Adrenal gland (tissue), 19 donors: ENCODE measurements at places on chromosomes 7 and 10. TPM values are rescaled to one million over a fixed set of nuclear protein-coding genes. Genes with fewer than 3 reads are reported as not detected.

DNA sequence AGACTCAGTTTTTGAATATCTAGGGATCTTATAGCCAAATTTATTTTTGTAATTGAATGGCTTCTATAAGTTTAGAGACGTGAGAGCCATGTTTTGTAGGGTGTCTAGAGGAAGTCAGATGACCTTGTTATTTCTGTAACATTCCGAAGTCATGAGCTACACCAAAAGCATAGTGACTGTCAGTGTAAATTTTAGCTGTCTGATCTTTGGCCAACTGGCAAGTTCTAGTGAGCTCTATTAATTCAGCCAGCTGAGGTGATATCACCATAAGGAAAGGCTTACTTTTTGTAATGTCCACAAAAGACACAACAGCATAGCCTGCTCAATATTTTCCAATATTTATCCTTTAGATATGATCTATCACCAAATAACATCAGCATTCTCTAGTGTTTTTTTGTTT, 9.9 kb upstream of the NT5C3A start:
- no peak overlapping the region for H3K4me3 ChIP-seq
- no peaks in the 10 kb centered on the region for H3K36me3 ChIP-seq
- DNase-seq: peak; percentile 29

DNA sequence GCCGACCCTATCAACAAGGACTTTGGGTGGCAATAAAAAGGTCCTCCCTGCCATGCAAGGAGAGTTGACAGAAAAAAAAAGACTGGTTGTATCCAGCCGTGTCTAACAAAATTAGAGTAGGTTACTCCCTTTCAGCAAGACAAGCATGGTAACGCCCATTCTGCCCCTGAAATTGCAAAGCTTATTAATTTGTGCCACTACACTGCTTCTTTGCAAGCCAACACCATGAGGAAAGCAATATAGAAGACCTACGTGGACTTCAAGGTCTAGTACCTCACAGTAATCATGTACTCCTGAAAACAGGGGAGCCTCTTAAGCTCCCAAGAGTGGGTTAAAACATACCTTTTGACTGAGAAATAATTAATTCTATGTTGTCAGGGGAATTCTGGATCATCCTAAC, 90.3 kb downstream of the FRMPD2 start:
- H3K4me1 ChIP-seq: no peaks in the 10 kb centered on the region
- no peak for DNase-seq
- H3K27me3 ChIP-seq: no peaks in the 10 kb centered on the region
- no peak overlapping the region for H3K4me3 ChIP-seq

CDC14C gene
- total RNA-seq: not detected

DNA sequence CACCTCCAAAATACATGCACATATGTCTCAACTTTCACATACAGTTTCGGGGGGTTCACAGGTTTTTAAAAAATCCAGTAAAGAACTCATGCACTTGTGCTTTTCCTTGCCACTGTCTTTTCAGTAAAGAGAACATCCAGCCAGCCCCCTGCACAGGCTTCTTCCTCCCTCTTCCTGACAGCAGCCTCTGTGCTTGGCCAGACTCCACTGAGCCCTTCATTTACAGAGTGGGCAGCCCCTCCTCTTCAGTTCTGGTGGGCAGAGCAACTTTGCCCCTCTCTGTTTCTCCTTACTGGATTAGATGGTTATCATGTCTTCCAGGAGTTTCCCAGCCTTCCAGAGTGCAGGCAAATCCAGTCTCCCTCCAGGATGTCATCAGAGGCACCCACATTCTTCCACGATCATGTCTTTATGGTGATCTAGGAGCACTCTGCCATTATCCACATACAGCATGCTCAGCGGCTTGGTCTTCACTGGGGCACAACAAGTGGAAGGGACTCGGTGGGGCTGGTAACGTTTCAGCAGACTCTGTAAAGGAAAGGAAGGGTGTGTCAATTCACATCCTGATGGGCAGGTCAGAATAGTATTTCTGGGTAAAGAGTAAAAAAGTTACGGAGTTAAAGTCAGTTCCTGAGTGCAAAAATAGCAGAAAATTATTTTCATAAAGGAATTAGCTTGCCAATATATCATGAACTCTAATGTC, 8.8 kb downstream of the NODAL start:
- H3K27me3 ChIP-seq: no peaks in the 10 kb centered on the region
- DNase-seq: no peak
- no peak overlapping the region for H3K4me3 ChIP-seq
- peaks cover 8% of the 10 kb centered on the region for H3K4me1 ChIP-seq

SLC16A12 gene
- total RNA-seq: 0.50 TPM

POLR2J3 gene
- total RNA-seq: 21.3 TPM

CACNB2 gene
- 8.0 TPM for total RNA-seq

NUDT13 gene
- total RNA-seq: 3.1 TPM

GRCh38 chr7:107274506-107274905, 105.7 kb downstream of the HBP1 start:
- H3K27me3 ChIP-seq: no peaks in the 10 kb centered on the region
- no peak overlapping the region for H3K4me3 ChIP-seq
- no peak overlapping the region for H3K27ac ChIP-seq
- no peak for DNase-seq

PLCE1 gene
- total RNA-seq: 1.7 TPM

DNA sequence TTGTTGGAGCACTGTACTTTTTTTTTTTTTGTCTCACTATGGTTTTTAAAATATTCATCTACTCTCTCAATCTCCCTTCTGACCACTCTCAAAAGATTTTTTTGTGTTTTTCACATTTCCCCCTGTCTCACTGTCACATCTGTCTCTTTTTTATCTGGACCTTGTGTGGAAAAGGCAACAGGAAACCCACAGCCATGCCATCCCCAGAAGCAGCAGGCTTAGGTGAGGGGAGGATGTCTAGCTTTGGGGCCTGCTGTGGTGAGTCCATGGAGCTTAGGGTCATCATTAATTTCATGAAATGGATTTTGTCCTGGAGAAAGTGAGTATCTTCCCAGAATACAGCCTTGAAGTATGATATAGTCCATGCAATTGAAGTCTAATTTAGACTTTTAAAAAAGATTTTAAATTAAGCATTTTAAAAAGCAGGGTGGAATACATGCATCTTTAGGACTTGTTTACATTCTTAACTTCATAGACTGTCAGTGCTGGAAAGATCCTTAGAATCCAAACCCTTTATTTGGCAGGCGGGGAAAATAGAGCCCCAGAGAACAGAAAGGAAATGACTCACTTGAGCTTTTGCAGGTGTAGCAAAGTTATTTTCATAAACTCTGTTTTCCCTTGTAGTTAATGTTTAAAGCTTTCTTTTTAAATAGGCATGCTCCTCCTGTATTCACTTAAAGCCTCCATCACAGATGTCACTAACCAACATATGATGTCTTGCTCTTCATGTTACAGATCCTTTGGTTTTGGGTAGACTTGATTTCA, 25.1 kb downstream of the MINDY4 start:
- no peaks in the 10 kb centered on the region for H3K4me1 ChIP-seq
- no peak overlapping the region for H3K27ac ChIP-seq
- no peak overlapping the region for H3K4me3 ChIP-seq
- no peak for DNase-seq
- no peaks in the 10 kb centered on the region for H3K27me3 ChIP-seq

GRCh38 chr7:100865372-100865911, 1.7 kb upstream of the TRIP6 start:
- no peaks in the 10 kb centered on the region for H3K36me3 ChIP-seq
- DNase-seq: no peak
- no peak overlapping the region for H3K4me3 ChIP-seq

SORBS1 gene
- 22.7 TPM for total RNA-seq

DNA sequence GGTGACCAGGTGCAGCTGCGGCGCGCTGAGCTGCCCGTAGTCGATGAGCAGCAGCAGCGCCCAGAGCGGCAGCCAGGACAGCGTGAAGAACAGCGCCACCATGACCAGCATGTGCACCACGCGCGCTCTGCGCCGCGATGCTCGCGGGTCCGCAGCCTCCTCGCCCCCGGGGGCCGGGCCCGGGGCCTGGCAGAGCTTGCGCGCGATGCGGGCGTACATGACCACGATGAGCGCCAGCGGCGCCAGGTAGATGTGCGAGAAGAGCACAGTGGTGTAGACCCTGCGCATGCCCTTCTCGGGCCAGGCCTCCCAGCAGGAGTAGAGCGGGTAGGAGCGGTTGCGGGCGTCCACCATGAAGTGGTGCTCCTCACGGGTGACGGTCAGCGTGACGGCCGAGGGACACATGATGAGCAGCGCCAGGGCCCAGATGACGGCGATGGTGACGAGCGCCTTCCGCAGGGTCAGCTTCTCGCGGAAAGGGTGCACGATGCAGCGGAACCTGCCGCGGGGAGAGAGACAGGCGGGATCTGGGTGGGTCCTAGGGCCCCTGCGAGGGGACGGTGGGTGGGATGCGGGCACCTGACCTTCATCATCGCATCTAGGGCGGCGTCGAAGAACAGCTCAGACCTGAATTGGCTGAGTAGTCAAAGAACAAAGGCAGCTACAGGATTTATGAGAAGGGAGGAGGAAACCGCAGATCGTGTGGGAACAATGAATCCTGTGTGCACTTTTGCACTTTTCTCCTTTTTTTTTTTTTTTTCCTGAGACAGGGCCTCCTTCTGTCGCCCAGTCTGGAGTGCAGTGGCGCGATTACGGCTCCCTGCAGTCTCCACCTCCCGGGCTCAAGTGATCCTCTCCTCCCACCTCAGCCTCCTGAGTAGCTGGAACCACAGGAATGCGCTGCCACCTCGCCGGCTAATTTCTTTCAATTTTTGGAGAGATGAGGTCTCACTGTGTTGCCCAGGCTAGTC, 22.4 kb upstream of the PPA1 start:
- no peak overlapping the region for H3K27ac ChIP-seq
- H3K4me3 ChIP-seq: no peak overlapping the region
- DNase-seq: peak; percentile 26

DNA sequence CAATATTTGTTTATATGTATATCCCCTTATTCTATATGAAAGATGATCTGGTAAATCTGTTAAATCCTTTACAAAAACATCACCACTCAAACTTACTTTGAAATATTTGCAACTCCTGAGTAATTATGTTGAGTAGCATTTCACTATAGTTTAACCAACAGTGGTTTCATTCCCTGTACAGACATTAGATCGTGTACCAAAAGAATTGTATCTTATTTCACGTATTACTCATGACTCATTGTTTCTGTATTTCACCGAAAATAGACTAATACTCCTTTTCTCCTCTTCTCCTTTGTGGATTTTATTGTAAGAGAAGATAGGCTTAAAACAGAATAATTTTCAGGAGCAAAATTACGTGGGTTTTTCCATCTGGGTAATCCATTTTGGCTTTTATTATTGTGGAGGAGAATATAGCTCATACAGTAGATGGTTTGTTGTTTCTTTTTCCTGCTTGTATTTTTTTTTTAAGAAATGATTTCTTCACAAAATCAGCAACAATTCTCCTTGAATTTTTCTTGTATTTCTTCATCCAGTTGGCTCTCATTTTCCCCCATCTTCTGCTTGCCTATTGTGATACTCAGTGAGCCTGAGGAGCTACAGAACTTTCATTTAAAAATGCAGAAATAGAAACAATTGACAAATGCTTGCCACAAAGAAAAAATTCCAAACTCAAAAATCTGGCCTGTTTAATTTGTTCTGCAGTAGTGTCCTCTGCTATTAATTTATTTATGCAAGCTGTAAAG, 90.6 kb upstream of the OIT3 start:
- peak overlapping the region; percentile 11 for H3K27ac ChIP-seq
- no peaks in the 10 kb centered on the region for H3K27me3 ChIP-seq
- DNase-seq: no peak
- H3K4me1 ChIP-seq: no peaks in the 10 kb centered on the region
- no peaks in the 10 kb centered on the region for H3K36me3 ChIP-seq
- no peak overlapping the region for H3K4me3 ChIP-seq

HABP2 gene
- total RNA-seq: not detected

- H3K27me3 ChIP-seq: no peaks in the 10 kb centered on the region
- H3K27ac ChIP-seq: no peak overlapping the region
- H3K4me1 ChIP-seq: no peaks in the 10 kb centered on the region
- H3K36me3 ChIP-seq: no peaks in the 10 kb centered on the region
Measured at GRCh38 chr10:57791546-57791945, 476.1 kb downstream of the IPMK start.

GRCh38 chr10:13092291-13093102, 7.5 kb upstream of the OPTN start:
- DNase-seq: no peak
- no peak overlapping the region for H3K27ac ChIP-seq
- H3K4me1 ChIP-seq: peaks cover 25% of the 10 kb centered on the region
- H3K27me3 ChIP-seq: no peaks in the 10 kb centered on the region

PAXIP1 gene
- 7.6 TPM for total RNA-seq

- peak overlapping the region; percentile 79 for H3K27ac ChIP-seq
- no peaks in the 10 kb centered on the region for H3K36me3 ChIP-seq
- H3K27me3 ChIP-seq: no peaks in the 10 kb centered on the region
- DNase-seq: no peak
- H3K4me3 ChIP-seq: peak overlapping the region; percentile 82
Measured at GRCh38 chr10:69319841-69320316, 41.6 kb downstream of the HK1 start.

DNA sequence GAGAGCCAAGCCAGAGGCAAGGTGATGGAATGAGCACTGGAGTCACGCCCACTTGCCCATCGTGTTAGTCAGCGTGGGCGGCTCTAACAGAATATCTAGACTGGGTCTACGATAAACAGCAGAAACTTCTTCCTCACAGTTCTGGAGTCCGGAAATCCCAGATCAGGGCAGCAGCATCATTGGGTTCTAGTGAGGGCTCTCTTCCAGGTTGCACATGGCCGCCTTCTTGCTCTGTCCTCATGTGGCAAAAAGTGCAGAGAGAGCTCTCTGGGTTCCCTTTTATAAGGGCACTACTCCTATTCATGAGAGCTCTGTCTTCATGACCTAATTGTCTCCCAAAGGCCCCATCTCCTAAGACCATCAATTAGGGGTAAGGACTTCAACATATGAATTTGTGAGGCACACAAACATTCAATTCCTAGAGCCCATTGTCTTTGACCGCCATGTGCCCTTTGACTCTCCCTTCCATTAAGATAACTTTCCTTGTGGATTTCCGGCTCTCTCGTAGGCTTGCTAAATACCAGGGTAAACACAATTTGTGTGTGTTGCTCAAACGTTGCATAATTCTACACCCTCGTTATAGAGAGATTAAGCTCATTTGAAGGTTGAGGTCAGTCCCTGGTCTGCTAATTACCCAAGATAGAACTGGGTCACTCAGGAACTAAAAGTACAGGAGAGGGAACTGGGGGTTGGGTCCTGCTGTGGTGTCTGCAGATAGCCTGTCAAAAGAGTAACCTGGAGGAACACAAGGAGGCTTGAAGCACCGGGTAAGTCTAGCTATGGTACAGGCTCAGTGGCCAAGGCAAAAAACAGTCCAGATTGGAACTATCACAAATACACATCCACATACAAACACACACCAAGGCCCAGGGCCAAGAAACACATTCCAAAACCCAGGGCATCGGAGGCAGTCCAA, 28.7 kb upstream of the USP6NL start:
- no peak overlapping the region for H3K4me3 ChIP-seq
- no peak for DNase-seq
- H3K27ac ChIP-seq: no peak overlapping the region
- H3K36me3 ChIP-seq: no peaks in the 10 kb centered on the region
- H3K4me1 ChIP-seq: no peaks in the 10 kb centered on the region
- no peaks in the 10 kb centered on the region for H3K27me3 ChIP-seq

GRCh38 chr7:150751702-150752101, 14.5 kb downstream of the GIMAP5 start:
- H3K4me1 ChIP-seq: peaks cover 3% of the 10 kb centered on the region
- no peak overlapping the region for H3K4me3 ChIP-seq
- H3K27ac ChIP-seq: no peak overlapping the region
- no peak for DNase-seq

WAPL gene
- total RNA-seq: 44.5 TPM

GRCh38 chr10:98560565-98560964, 113.8 kb upstream of the HPS1 start:
- no peak for DNase-seq
- no peak overlapping the region for H3K27ac ChIP-seq
- no peaks in the 10 kb centered on the region for H3K27me3 ChIP-seq

GRCh38 chr10:88178758-88179157, 315.3 kb downstream of the PTEN start:
- no peaks in the 10 kb centered on the region for H3K36me3 ChIP-seq
- no peaks in the 10 kb centered on the region for H3K4me1 ChIP-seq
- DNase-seq: no peak
- H3K27ac ChIP-seq: no peak overlapping the region
- H3K27me3 ChIP-seq: no peaks in the 10 kb centered on the region
